ENCODE measurements at places on chromosomes 5 and 9.

- no peak for DNase-seq
Measured at GRCh38 chr5:55051357-55051756, 27.3 kb downstream of the GZMK start.

DNA sequence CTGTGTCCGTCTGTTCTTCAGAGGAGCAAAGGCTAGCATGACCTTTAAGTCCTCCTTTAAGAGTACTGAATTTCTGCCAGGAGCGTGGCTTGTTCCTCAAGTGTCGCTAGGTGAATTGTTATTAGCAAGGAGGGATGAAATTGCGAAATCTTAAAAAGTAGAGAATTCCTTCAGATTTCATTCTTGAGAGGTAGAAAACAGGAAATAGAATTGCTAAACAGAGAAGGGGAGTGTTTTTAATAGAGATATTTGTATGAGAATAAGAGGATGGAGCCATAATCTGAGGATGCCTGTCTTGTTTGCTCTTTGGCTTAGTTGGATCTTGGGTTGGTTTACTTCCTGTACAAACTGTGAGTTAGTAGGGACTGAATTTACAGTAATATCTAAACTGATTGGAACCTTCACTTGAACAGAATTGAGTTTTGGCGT is 39.2 kb downstream of the EXOSC2 start:
- DNase-seq: no peak

- no peak for DNase-seq
Measured at GRCh38 chr5:40649463-40650030, 30.2 kb upstream of the PTGER4 start.

DNA sequence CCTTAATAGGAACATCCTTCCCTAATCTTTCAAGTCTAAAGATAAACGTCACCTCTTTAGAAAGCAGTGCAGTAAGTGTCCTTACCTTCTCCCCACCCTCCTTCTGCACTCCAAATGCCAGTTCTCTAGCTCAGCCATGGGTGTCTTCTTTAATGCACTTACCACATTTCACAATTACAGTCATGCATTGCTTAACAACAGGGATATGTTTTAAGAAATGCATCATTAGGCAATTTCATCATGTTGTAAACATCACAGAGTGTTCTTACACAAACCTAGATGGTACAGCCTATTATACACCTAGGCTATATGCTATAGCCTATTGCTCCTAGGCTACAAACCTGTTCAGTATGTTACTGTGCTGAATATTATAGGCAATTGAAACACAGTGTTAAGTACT is 91.2 kb downstream of the RFX3 start:
- DNase-seq: no peak

- no peak for DNase-seq
Measured at GRCh38 chr9:16125629-16126028, 572.8 kb downstream of the CCDC171 start.

- DNase-seq: peak; percentile 76
Measured at GRCh38 chr5:157948738-157949410, 89.9 kb upstream of the CLINT1 start.

DNA sequence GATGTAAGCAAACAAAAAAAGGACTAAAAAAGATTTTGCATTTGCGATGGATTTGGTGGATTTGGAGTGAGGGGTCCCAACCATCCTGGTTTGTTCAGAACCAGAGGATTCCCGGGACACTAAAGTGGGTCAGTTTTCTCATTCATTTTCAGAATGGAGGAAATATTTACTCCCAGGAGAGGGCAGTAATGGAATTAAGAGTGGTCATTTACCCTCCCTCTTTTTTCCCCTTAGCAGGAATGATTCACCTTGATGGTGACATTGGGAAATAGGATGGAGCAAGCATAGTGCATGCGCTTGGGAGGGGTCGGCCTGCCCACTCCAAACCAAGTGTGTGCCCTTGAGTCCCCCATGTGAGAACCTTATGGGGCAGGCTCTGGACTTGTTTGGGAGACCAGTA is 164.2 kb upstream of the PUM3 start:
- DNase-seq: no peak

DNA sequence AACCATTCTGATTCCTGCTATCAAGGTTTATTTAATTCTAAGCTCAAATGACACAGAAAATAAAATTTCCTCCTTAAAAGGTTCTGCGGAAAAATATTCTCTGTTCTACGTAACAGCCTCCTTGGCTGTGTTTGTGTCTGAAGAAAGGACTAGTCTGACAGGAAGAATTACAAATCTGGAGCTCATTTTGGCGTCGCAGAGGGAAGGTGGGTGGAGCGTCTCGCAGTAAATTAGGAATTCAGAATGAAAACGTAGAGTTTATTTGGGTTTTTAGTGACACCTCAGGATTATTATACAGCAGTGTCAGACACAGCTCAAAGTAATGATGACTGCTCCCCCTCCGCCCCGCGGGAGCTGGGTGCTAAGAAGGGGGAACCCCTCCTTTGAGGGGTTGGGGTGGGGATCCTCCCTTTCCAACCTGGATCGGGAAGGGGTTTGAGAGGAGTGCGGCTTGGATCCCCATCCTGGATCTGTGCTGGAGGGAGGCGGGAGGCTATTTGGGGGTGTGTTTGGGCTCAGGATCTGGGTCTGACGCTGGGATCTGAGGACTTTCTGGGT is 933 bp upstream of the TGFBR1 start:
- no peak for DNase-seq

GRCh38 chr5:135190416-135191083 is 156.5 kb upstream of the PITX1 start:
- DNase-seq: no peak

GRCh38 chr5:41831155-41831554 is 39.1 kb downstream of the OXCT1 start:
- DNase-seq: no peak

DNA sequence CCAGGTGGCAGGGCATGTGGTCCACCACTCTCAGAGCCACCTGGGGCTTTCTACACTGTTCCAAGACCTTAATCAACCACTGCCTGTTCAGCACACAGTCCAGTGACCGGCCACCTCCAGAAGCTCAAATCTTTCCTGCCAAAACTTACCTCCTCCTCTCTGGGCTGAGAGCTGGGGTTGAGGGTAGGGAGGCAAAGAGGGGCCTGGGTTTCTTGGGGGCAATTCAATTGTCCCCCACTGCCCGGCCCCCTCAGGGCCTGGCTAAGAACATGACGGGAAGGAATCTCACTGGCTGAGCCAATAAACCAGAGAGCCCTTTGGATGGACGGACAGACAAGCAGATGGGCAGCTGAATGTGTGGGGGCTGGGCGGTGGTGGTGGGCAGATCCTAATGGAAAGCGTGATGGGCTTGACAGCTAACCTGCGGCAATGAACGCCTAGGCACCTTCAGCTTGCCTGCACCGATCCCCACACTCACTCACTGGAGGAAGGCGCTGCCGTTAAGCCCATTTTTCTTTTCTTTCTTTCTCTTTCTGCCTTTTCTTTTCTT is 5.4 kb downstream of the NR5A1 start:
- no peak for DNase-seq

DNA sequence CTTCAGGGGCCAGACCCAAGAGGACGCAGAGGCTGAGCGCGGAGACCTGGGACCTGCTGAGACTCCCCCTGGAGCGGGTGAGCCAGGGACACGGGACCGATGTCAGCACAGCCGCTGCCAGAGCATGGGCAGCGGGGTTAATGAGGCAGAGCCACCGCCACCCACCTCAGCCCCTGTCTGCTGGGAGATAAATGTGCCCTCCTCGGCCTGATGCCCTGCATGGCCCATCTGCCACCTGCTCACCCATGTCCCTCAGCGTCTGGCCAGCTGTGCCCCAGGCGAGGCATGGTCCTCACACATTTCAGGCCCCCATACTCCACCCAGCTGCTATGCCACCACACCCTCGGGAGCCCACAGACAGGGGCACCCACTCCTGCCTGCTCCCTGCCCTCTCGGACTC is 14.9 kb downstream of the DNLZ start:
- DNase-seq: no peak
